ENCODE measurements at places on chromosomes 6 and 20.

- DNase-seq = peak; percentile 98
Measured at GRCh38 chr20:51360451-51361201, 181.9 kb downstream of the NFATC2 start.

DNA sequence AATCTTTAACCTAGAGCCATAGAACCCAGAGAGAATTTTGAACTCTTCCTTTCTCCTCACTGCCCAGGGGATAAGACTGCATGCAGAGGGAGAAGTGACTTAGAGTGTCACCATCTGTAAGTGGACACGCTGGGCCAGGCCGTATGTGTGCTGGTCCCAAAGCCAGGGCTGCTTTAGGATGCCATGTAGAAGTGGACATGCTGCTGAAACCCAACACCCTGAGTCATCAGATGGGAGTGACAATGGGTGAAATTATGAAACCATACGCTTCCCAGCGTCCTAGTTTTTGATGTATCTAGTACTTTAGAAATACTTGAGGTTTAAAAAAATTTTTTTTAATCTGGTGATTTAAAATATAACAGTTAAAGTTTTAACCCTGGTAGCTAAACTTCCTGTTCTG, 191.1 kb downstream of the FNDC1 start:
- no peak for DNase-seq

DNA sequence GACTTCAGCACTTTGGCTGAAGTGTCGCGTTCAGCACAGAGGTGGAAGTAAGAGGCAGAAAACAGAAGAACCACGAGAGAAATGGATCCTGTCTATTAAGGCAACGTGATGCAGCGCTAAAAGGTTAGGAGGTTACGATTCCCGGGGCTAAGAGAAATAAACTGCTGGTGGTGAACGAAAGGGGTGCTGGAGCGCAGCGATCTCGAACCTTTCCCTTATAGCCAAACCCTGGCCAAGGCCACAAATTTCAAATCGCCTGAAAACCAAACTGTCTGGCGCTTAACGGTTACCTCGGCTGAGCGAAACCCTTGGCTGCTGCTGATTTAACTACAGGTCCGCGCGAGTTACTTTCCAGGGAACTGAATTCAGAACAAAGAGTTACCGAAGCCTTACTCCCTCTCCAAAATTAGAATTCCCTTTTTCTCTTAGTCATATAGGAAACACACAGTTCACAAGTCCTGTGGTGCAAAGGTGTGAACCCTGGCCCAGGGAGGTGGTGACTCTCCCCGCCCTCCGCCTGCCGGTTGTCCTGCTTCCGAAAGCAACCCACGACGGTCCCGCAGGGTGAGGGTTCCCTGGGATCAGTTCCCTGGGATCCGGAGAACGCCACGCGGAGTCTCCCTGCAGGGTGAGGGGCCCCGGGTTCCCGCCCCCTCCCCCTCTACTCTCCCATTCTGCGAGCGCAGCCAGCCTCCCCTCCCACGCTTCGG, 1.3 kb upstream of the SLC35D3 start:
- peak; percentile 6 for DNase-seq

- DNase-seq = peak; percentile 98
Measured at GRCh38 chr6:16769131-16769985, 8.1 kb upstream of the ATXN1 start.

GRCh38 chr20:34343458-34344211, 19.4 kb upstream of the ITCH start:
- no peak for DNase-seq

All from fibroblast of skin of abdomen (primary cell).